Natural killer cell (primary cell): ENCODE measurements at places on chromosomes 4 and X. TPM values are rescaled to one million over a fixed set of nuclear protein-coding genes. Genes with fewer than 3 reads are reported as not detected.

The CSAG1 gene
- total RNA-seq: not detected

The IBSP gene
- total RNA-seq: not detected

The ZMAT1 gene
- 14.9 TPM for total RNA-seq

The MAGEA3 gene
- total RNA-seq: not detected

The SMIM10 gene
- not detected for total RNA-seq

The CTAG2 gene
- not detected for total RNA-seq

The GPC3 gene
- total RNA-seq: not detected

The RASL11B gene
- not detected for total RNA-seq

The ZAR1 gene
- not detected for total RNA-seq

The IQSEC2 gene
- 3.5 TPM for total RNA-seq

The KCNIP4 gene
- not detected for total RNA-seq

The DCAF12L2 gene
- total RNA-seq: not detected

The SUPT20HL2 gene
- not detected for total RNA-seq

The SULT1E1 gene
- total RNA-seq: not detected

The TEX11 gene
- not detected for total RNA-seq

The FGF16 gene
- total RNA-seq: not detected

The SSX1 gene
- not detected for total RNA-seq
